ENCODE measurements at places on chromosomes 2 and 18.

- peak overlapping the region; percentile 81 for H3K27ac ChIP-seq
- peak overlapping the region; percentile 45 for H3K4me3 ChIP-seq
- peaks cover 95% of the 10 kb centered on the region for H3K4me1 ChIP-seq
- peaks cover 17% of the 10 kb centered on the region for H3K36me3 ChIP-seq
- H3K27me3 ChIP-seq = no peaks in the 10 kb centered on the region
Observed at GRCh38 chr2:74845217-74845751, 11.4 kb downstream of the HK2 start.

DNA sequence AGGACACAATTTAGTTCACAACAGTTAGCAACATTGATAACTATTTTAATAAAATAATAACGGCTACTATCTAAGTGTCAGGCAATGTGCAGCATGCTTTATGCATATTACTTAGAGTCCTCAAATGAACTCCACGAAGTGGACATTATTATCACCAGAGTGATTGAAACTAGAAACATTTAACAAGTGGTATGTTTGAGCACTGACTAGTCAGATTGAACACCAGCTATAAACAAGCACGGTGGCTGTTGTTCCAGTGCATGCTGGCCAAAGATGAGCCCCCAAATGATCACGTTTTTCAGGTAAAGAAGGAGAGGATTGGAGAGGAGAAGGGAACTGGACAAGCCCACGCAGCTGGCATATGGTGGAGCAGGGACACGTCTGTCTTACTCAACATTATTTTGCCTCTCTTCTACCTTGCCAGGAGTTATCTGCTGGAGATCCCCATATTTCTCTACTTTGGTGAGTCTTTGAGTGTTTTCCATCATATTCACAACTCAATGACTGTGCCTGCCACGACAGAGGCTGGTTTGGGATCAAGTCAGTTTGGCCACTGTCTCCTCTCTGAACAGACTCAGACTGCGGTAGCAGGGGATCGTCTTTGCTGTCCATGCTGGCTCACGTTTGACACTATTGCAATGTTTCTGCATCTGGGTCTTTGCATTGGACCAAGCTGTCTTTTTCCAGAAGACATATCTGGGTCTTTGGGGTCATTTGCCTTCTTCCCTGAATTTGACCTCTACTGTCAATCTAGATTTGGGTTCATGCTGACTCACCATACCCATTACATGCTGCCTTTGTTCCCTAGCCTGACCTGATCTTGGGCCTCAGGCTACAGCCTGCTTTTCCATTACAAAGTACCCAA, 66.0 kb upstream of the ACSL3 start:
- H3K27me3 ChIP-seq = peaks cover 14% of the 10 kb centered on the region
- no peaks in the 10 kb centered on the region for H3K36me3 ChIP-seq
- no peak overlapping the region for H3K27ac ChIP-seq
- no peak overlapping the region for H3K4me3 ChIP-seq

DNA sequence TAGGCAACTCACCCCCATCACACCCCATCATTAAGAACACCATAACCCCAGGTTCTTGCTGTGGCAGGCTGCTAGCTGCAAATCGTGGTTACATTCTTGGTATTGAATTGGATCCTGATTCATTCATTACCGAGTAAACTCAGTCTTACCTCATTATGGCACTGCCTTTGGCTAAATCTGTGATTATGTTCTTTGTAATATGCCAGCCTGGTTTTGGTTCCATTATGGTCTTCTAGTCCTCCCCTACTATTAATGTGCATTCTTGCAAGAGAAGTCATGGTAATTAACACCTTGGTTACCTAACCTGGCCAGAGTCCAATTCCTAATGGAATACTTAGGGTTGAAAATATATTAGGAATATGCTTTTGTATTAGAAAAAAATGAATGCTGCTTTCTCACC, 258.9 kb upstream of the APCDD1 start:
- no peaks in the 10 kb centered on the region for H3K4me1 ChIP-seq
- DNase-seq = no peak
- no peak overlapping the region for H3K27ac ChIP-seq
- H3K4me3 ChIP-seq = no peak overlapping the region
- H3K36me3 ChIP-seq = no peaks in the 10 kb centered on the region
- peaks cover 7% of the 10 kb centered on the region for H3K27me3 ChIP-seq

- no peaks in the 10 kb centered on the region for H3K4me1 ChIP-seq
- no peaks in the 10 kb centered on the region for H3K36me3 ChIP-seq
- no peak for DNase-seq
- no peak overlapping the region for H3K27ac ChIP-seq
- no peak overlapping the region for H3K4me3 ChIP-seq
Observed at GRCh38 chr2:118119761-118120400, 31.6 kb downstream of the INSIG2 start.

- H3K4me1 ChIP-seq = peaks cover 5% of the 10 kb centered on the region
- peaks cover 23% of the 10 kb centered on the region for H3K27me3 ChIP-seq
- H3K36me3 ChIP-seq = no peaks in the 10 kb centered on the region
- H3K4me3 ChIP-seq = no peak overlapping the region
- no peak for DNase-seq
Observed at GRCh38 chr18:6730416-6731221, 1.1 kb downstream of the ARHGAP28 start.

DNA sequence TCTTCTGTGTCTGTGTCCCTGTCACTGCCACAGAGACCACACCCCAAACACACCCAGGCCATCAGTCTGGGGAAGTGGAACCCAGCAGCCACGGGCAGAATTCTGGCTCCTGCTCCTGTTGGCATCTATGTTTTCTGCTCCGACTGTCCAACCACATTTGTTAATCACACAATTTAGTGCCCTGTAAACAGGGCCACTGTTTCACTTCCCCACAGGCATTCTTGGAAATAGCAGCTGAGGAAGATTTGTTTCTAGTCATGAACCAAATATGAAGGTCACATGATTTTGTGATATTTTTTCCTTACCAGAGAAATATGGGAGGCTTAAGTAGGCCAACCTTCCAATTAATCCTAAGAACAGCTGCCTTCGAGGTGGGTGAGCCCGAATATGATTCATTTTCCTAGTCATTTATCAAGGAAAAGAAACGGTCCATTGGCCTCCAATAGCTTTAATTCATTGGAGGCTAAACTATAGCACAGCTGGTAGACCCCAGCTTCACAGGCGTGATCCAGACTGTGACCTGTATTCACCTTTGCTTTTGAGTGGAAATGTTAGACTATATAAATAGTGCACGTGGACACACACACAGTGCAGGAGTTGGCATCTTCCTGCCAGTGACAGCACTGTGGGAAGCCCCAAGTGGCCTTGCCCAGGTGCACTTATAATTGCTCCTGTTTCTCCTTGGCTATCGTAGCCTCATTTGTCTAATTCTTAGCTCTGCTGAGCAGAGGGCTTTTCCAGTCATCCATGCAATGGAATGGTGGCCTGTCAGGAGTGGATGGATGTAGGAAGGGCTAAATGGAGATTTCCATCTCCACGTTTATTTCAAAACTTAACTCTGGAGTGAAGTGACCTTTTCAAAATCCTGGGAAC, 267.9 kb downstream of the LPIN1 start:
- H3K27me3 ChIP-seq = peaks cover 30% of the 10 kb centered on the region
- DNase-seq = no peak
- no peaks in the 10 kb centered on the region for H3K36me3 ChIP-seq

- DNase-seq = no peak
- no peak overlapping the region for H3K4me3 ChIP-seq
- no peaks in the 10 kb centered on the region for H3K36me3 ChIP-seq
- no peaks in the 10 kb centered on the region for H3K4me1 ChIP-seq
- H3K27ac ChIP-seq = no peak overlapping the region
Observed at GRCh38 chr2:177692783-177693269, 300.3 kb downstream of the AGPS start.

- no peak overlapping the region for H3K4me3 ChIP-seq
- H3K27me3 ChIP-seq = no peaks in the 10 kb centered on the region
- DNase-seq = no peak
- H3K36me3 ChIP-seq = peaks cover 10% of the 10 kb centered on the region
- H3K4me1 ChIP-seq = no peaks in the 10 kb centered on the region
Observed at GRCh38 chr18:35688757-35689156, 107.2 kb downstream of the GALNT1 start.

- no peak overlapping the region for H3K27ac ChIP-seq
- no peaks in the 10 kb centered on the region for H3K4me1 ChIP-seq
- no peaks in the 10 kb centered on the region for H3K36me3 ChIP-seq
Observed at GRCh38 chr2:30372826-30373225, 74.2 kb upstream of the LCLAT1 start.

DNA sequence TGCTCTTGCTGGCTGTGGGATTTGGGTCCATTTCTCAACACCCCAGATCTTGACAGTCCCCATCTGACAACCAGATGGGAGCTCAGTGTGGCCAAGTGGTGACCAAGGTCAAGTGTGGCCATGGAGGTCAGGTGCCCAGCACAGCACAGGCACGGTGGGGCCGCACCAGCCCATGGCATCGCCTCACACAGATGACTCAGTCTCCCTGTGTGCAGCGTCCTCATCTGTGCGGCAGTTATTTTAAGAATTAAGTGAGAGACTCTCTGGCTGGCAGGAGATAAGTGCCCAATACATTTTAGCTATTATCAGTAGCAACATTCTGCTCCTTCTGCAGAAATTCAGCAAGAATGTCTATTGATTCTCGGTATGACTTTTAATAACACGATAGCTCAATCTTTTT, 167.2 kb downstream of the DDX1 start:
- H3K4me1 ChIP-seq = no peaks in the 10 kb centered on the region
- DNase-seq = no peak
- no peaks in the 10 kb centered on the region for H3K36me3 ChIP-seq
- no peaks in the 10 kb centered on the region for H3K27me3 ChIP-seq
- no peak overlapping the region for H3K4me3 ChIP-seq

- no peak overlapping the region for H3K4me3 ChIP-seq
- peaks cover 14% of the 10 kb centered on the region for H3K27me3 ChIP-seq
- no peaks in the 10 kb centered on the region for H3K4me1 ChIP-seq
- H3K27ac ChIP-seq = no peak overlapping the region
- no peak for DNase-seq
- no peaks in the 10 kb centered on the region for H3K36me3 ChIP-seq
Observed at GRCh38 chr2:109304731-109305470, 175.9 kb downstream of the SH3RF3 start.

DNA sequence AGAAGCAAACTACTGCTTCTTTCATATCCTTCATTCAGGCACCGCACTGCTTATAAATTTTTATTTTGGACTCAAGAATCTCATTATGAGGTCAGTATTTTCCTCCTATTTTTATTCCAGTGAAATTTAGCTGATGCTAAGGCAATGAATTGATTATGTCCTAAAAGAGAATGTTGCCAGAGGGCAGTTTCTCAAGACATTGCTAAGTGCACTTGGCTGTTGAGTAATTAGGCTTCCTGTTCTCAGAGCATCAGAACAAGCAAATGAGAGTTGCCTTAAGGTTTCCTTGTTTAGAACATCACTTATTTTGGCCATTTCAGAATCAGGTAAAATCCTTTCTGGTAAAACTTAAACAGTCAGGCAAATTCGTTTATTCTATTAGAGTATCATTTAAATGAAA, 548.6 kb upstream of the ZEB2 start:
- no peaks in the 10 kb centered on the region for H3K4me1 ChIP-seq
- no peak overlapping the region for H3K4me3 ChIP-seq
- no peak overlapping the region for H3K27ac ChIP-seq
- no peak for DNase-seq
- no peaks in the 10 kb centered on the region for H3K27me3 ChIP-seq

DNA sequence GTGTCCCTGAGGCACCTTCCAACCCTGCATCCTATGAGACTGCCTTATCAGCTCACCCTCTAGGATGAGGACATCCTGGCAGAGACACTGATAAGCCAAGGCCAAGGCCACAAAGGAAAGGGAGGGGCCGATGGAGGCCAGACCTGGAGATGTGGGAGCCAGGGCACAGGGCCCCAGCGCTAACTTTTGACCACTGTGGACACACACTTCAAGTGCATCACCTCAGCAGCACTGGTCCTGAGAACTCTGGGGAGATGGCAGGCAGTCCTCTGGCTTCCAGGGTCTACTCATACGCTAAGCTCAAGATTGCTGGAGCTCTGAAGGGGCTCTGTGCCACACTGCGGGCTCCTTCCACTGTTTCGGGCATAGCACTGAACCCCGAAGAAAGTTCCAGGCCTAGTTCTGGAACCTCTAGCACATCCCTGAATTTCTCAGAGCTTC, 100.2 kb upstream of the ID2 start:
- H3K4me1 ChIP-seq = peaks cover 39% of the 10 kb centered on the region
- no peak overlapping the region for H3K27ac ChIP-seq
- no peaks in the 10 kb centered on the region for H3K36me3 ChIP-seq
- no peak overlapping the region for H3K4me3 ChIP-seq
- no peak for DNase-seq

GRCh38 chr18:53819174-53819573, 405.3 kb downstream of the MBD2 start:
- no peak for DNase-seq
- no peak overlapping the region for H3K27ac ChIP-seq
- H3K27me3 ChIP-seq = no peaks in the 10 kb centered on the region
- H3K4me3 ChIP-seq = no peak overlapping the region

GRCh38 chr2:178109813-178110212, 2.4 kb upstream of the RBM45 start:
- no peaks in the 10 kb centered on the region for H3K27me3 ChIP-seq
- H3K36me3 ChIP-seq = no peaks in the 10 kb centered on the region
- H3K4me1 ChIP-seq = peaks cover 25% of the 10 kb centered on the region
- DNase-seq = no peak

DNA sequence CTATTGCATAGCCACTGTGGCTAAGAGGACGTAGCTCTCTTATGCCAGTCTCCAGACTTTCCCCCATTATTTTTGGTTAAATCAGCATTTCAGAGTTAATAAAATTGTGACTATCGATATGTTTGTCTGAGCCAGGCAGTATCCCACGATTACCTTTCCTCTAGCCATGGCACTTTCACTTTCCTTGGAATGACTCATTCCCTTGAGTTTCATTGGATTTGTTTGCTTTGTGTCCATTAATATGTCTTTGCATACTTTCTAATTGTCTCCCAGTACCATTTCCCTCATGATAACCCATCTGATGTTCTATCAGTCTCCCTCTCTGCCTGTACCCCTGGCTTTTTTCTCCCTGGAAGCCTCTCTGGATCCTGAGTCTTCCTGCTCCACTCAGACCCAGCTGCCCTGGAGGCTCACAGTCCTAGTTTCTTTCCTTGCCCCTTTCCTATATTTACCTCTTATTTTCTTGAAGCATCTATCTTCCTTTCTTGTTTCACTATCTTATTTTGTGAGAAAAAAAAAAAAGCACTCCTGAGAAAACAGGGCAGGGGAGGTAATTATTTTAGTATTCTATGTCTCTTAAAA, 126.1 kb downstream of the MTX2 start:
- DNase-seq = no peak
- H3K4me3 ChIP-seq = no peak overlapping the region
- H3K27ac ChIP-seq = no peak overlapping the region
- no peaks in the 10 kb centered on the region for H3K4me1 ChIP-seq
- peaks cover 7% of the 10 kb centered on the region for H3K27me3 ChIP-seq
- no peaks in the 10 kb centered on the region for H3K36me3 ChIP-seq

- no peak overlapping the region for H3K4me3 ChIP-seq
- H3K4me1 ChIP-seq = peaks cover 44% of the 10 kb centered on the region
- peak overlapping the region; percentile 42 for H3K27ac ChIP-seq
- no peak for DNase-seq
- H3K36me3 ChIP-seq = peaks cover 68% of the 10 kb centered on the region
Observed at GRCh38 chr2:113200736-113201490, 27.1 kb downstream of the PSD4 start.

Data from activated naive CD4-positive, alpha-beta T cell treated with anti-CD3 and anti-CD28 coated beads, Interleukin-2, amount 10 ng/mL, durations not matched to agents 7 days and 5 days (primary cell).